ENCODE measurements at places on chromosomes 3 and 15. TPM values are rescaled to one million over a fixed set of nuclear protein-coding genes. Genes with fewer than 3 reads are reported as not detected.

DNA sequence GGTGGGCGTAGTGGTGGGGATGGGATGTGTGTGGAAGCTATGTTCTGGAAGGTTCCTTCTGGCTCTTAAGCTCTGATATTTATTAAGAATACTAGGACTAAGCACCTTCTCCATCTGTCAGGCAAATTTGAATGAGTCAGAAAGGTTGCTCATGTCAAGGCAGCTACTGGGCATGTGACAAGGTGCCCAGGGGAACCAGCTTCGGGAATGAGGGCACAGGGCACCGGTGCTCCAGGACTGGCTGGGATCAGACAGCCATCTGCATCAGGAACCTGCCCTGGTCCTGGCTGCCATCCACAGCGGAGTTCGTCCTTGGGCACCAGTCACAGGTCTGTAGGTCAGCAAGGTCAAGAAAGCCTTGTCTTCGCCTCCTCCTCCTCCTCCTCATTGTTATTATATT is 32.5 kb downstream of the CA12 start:
- H3K4me1 ChIP-seq = peaks cover 8% of the 10 kb centered on the region
- no peaks in the 10 kb centered on the region for H3K27me3 ChIP-seq
- H3K4me3 ChIP-seq = no peak overlapping the region
- no peak for DNase-seq
- no peaks in the 10 kb centered on the region for H3K36me3 ChIP-seq
- H3K27ac ChIP-seq = no peak overlapping the region

DNA sequence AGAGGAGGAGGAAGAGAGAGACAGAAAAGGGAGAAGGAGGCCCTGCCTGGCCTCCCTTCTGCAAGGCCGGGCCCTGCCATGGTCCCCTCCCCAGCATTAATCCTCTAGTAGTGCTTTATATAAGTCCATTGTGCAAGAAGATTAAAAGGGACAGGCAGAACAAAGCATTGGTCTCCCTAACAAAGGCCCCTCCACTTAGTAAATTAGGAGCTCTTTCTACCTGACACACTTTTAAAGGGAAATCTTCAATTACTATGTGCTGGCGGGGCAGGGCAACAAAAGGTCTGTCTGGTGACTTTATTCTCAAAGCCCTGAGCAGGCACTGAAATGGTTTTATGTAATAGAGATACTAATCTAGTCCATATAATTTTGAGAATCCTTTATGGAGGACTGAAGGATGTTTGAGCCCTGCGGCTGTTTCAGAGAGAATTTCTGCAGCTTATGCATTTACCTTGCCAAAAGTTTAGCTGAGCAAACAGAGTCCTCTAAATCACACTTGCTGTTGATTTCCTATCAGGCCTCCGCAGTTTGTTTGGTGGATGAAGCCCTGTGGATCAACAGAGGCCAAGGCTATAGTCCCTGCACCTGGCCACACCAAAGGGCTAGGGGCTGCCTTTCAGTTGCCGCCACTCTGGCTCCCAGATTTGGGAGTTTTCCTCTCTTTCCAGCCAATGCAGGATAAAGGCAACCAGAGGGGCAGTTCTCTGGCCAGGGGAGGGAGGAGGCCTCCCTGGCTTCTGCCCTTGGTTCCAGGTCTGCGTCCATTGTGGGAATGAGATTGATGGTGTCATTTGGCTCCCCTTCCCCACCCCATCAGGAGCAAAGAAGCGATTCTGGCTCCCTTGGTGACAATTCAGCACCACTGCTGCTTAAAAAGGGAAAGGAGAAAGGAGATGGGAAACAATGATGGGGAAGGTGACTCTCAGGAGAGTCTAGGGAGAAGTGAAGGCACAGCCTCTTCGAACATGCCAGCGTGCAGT is 148.0 kb downstream of the MEGF11 start:
- no peak for DNase-seq
- H3K27ac ChIP-seq = no peak overlapping the region

GRCh38 chr3:5195605-5196004 is 8.1 kb downstream of the EDEM1 start:
- no peaks in the 10 kb centered on the region for H3K27me3 ChIP-seq
- H3K36me3 ChIP-seq = peaks cover 24% of the 10 kb centered on the region
- H3K4me1 ChIP-seq = peaks cover 61% of the 10 kb centered on the region
- H3K27ac ChIP-seq = no peak overlapping the region
- H3K4me3 ChIP-seq = no peak overlapping the region

Gene ARPP21
- not detected for total RNA-seq

Gene SLITRK3
- 4.4 TPM for total RNA-seq

Gene TM4SF4
- total RNA-seq = 2.0 TPM

DNA sequence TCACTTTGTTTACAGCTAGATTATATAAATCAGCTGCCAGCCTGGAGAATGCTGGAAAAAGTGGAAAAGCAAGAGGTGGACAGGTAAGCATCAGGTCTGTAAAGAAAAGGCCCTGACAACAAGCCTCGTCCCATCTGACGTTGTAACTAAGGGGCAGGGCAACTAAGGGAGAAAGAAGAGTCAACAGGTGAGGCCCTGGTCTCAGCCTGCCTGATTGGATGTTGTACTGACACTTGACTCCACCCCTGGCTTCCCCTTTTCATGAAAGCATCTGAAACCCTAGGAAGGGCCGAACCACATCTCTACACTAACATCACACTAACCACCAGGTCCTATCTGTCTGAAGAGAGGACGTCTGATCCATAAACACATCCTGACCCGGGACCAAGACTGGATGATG is 357.6 kb upstream of the CFAP20DC start:
- DNase-seq = no peak
- peaks cover 9% of the 10 kb centered on the region for H3K4me1 ChIP-seq
- no peaks in the 10 kb centered on the region for H3K36me3 ChIP-seq
- no peak overlapping the region for H3K4me3 ChIP-seq

Gene FEZF2
- total RNA-seq = not detected

Gene TEX55
- not detected for total RNA-seq

DNA sequence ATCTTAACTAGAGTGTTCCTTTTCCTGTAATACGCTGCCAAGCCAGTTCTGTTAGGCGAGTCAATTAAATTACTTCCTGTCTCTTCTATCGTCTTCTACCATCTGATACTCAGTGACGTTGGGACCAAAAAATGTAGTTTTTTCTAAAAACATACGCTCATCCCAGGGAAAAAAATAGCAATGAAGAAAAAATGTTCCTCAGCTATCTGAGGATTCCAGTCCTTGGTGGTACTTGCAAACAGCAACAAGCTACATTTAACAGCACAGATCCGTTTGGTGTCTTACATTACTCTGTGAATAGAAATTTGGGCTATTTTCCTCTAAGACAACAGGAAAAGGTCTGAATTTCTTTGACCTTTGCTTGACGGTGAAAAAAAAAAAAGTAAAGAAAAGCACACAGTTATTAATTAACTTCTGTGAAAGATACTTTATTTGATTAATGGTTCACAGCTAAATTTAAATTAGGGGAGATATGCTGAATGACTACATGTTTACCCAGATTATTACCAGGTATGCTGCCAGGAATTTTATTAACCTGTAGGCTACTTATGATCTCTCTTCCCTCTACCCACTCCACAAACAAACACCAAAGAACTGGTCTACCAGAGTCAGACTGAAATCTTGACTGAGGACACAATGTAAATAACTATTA is 254.4 kb upstream of the ZPLD1 start:
- H3K4me1 ChIP-seq = peaks cover 17% of the 10 kb centered on the region
- no peak overlapping the region for H3K27ac ChIP-seq
- H3K4me3 ChIP-seq = no peak overlapping the region
- H3K36me3 ChIP-seq = no peaks in the 10 kb centered on the region
- no peak for DNase-seq
- no peaks in the 10 kb centered on the region for H3K27me3 ChIP-seq

DNA sequence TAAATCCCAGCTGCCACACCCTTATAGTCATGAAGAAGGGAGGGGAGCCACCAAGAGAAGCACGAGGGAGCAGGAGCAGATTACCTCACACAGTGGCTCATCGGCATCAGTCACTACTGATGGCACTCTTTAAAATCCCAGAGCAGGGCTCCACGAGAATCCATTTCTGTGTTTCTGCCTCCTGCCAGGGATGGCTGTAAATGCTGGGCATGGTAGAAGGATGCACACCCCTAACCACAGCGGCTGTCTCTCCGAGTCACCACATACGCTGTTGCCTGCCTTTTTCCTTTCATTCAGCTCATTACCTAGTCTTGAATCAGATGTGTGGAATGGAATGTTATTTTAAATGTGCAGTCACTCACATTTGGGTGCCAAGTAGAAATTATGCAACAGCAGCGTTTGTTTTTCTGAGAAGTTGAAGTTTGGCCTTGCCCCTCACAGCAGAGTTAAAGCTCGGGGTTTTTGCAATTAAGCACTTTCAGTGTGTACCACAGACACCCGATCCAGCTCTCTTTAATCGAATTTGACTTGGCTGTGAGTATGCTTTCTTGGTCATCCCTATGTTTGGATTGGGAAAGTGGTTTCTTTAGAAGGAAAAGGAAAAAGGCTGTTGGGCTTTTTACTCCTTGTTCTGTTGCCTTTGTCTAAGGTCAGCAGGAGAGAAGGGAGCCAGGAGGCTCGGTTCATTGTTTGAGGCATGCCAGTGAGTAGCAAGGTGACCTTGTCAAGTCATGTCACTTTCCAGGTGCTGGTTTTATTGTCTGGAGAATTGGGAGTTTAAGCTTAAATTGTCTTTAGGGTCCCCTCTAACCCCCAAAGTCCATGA is 284.2 kb upstream of the TPM1 start:
- H3K4me3 ChIP-seq = no peak overlapping the region
- peaks cover 47% of the 10 kb centered on the region for H3K4me1 ChIP-seq
- no peak for DNase-seq

Gene CALML4
- total RNA-seq = 8.9 TPM

Gene CPN2
- 0.09 TPM for total RNA-seq

GRCh38 chr3:118978393-118978758 is 56.3 kb downstream of the IGSF11 start:
- 0 out of 2 replicates have a peak, but pooled peaks cover 4% of the 10 kb centered on the region for H3K4me1 ChIP-seq
- DNase-seq = no peak
- no peaks in the 10 kb centered on the region for H3K36me3 ChIP-seq

- no peaks in the 10 kb centered on the region for H3K27me3 ChIP-seq
- H3K36me3 ChIP-seq = no peaks in the 10 kb centered on the region
- H3K4me3 ChIP-seq = no peak overlapping the region
- H3K27ac ChIP-seq = no peak overlapping the region
- no peak for DNase-seq
- no peaks in the 10 kb centered on the region for H3K4me1 ChIP-seq
Observed at GRCh38 chr15:39623529-39623931, 42.7 kb downstream of the THBS1 start.

DNA sequence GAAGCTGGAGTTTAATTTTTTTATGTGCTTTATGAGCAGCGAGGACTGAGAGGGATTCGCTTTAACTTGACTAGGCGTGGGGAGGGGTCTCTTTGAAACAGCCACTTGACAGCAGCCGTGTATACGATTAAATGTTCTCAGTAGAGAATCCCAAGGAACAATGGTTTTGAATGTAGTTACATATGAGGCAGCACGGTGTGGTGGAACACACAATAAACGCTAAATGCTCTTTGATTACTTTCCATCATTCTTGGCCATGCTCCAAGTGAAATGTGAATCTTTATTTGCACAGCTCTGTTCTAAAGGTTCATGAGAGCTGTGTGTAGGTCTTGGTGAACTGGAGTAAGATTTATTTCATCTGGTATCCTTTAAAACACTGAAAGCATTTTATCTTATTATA is 251.4 kb upstream of the TGFBR2 start:
- H3K4me1 ChIP-seq = peaks cover 5% of the 10 kb centered on the region
- DNase-seq = no peak
- no peak overlapping the region for H3K4me3 ChIP-seq
- no peaks in the 10 kb centered on the region for H3K36me3 ChIP-seq
- no peaks in the 10 kb centered on the region for H3K27me3 ChIP-seq
- H3K27ac ChIP-seq = no peak overlapping the region

GRCh38 chr3:7697548-7697947 is 804.1 kb upstream of the LMCD1 start:
- H3K27me3 ChIP-seq = no peaks in the 10 kb centered on the region
- no peak for DNase-seq
- H3K4me3 ChIP-seq = no peak overlapping the region
- H3K36me3 ChIP-seq = no peaks in the 10 kb centered on the region
- peaks cover 37% of the 10 kb centered on the region for H3K4me1 ChIP-seq
- no peak overlapping the region for H3K27ac ChIP-seq

- H3K4me1 ChIP-seq = no peaks in the 10 kb centered on the region
- no peaks in the 10 kb centered on the region for H3K36me3 ChIP-seq
- no peak overlapping the region for H3K27ac ChIP-seq
- no peaks in the 10 kb centered on the region for H3K27me3 ChIP-seq
- no peak for DNase-seq
Observed at GRCh38 chr3:112738366-112738765, 97.4 kb upstream of the CCDC80 start.

Gene ANKUB1
- total RNA-seq = not detected

Gene ARGFX
- not detected for total RNA-seq

DNA sequence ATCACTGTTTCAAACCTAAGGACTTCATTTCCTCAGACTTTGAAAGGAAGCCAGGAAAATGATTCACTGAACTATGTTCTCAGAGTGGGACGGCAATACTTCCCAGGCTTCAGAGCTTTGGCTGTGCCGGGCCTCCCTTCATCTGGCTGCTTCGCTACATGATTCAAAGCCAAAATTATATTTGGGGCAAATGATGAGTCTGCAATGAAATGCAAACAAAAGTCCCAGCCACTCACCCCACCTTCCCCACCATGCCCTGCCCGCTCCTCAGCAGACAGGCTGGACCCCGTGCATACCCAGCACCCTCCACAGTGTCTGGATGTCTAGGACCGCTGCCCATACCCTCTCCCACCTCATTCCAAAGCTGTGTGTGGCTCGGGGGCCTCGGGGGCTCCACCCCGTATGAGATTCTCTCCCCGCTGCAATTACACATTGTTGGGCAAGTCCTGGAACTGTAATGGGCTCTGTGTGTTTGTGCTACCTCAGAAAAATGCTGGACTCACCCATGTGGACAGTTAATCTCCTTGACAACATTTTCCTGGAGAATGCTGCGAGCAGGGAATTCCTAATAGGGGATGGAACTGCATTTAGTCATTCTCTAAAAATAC is 32.2 kb downstream of the ATP10A start:
- DNase-seq = no peak
- no peak overlapping the region for H3K27ac ChIP-seq
- no peak overlapping the region for H3K4me3 ChIP-seq
- H3K36me3 ChIP-seq = no peaks in the 10 kb centered on the region
- no peaks in the 10 kb centered on the region for H3K27me3 ChIP-seq

Gene ST3GAL6
- total RNA-seq = 8.3 TPM

DNA sequence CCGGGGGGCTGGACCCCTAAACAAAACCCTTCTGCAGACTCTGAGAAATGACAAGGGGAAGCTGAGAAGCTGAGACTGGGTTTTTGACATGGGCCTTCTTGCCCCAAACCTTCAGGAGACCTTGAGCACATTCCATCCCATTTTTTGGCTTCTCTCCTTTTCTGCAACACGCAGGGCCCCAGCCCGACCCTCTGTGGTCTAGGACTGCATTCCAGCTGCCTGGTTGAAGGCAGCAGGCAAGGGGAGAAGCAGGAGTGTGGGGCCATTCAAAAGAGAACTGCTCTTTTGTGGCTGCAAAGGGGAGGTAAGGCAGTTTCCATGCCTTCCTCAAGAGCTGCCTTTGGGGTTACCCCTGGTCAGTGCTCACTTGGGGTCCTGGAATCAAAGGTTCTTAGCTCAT is 263.0 kb downstream of the TLE3 start:
- H3K4me3 ChIP-seq = no peak overlapping the region
- no peaks in the 10 kb centered on the region for H3K36me3 ChIP-seq
- no peak for DNase-seq
- H3K27ac ChIP-seq = no peak overlapping the region
